ENCODE measurements at places on chromosomes 2 and 18.

- no peak for DNase-seq
These were observed 79.8 kb upstream of the LRPPRC start for GRCh38 chr2:44075541-44075940.

DNA sequence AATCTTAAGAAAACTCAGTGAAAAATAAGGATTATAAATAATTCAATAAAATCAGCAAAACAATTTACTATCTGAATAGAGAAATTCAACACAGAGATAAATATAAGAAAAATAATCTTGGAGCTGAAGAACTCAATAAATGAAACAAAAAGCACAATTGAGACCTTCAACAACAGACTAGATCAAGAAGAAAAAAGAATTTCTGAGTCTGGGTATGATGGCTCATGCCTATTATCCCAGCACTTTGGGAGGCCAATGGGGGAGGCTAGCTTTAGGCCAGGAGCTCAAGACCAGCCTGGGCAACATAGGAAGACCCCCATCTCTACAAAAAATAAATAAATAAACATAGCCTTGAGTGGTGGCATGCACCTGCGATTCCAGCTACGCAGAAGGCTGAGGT lies 1295.7 kb upstream of the NRXN1 start:
- DNase-seq = no peak

GRCh38 chr2:3361518-3362389 lies 15.9 kb downstream of the EIPR1 start:
- no peak for DNase-seq

- DNase-seq = no peak
These were observed 110.2 kb upstream of the THOC1 start for GRCh38 chr18:378079-378478.

- peak; percentile 32 for DNase-seq
These were observed 330.6 kb upstream of the PIK3C3 start for GRCh38 chr18:41624460-41624859.

DNA sequence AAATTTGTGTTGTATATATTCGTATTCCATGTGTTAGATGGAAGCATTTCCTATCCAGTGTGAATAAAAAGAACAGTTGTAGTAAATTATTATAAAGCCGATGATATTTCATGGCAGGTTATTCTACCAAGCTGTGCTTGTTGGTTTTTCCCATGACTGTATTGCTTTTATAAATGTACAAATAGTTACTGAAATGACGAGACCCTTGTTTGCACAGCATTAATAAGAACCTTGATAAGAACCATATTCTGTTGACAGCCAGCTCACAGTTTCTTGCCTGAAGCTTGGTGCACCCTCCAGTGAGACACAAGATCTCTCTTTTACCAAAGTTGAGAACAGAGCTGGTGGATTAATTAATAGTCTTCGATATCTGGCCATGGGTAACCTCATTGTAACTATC lies 138.8 kb downstream of the GFPT1 start:
- DNase-seq = no peak

DNA sequence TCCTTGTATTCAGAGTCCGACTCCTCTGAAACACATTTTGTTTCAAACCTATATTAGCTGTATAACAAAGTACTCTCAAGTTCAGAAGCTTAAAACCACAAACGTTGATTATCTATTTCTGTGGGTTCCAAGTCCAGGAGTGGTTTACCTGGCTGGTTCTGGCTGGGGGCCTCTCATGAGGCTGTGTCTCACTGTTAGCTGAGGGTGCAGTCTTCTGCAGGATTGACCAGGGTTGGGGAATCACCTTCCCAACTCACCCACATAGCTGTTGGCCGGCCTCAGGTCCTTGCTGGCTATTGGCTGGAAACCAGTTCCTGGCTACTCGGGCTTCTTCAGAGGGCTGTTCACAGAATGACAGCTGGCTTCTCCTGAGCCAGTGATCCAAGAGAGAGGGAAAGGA lies 18.0 kb upstream of the ATIC start:
- no peak for DNase-seq

DNA sequence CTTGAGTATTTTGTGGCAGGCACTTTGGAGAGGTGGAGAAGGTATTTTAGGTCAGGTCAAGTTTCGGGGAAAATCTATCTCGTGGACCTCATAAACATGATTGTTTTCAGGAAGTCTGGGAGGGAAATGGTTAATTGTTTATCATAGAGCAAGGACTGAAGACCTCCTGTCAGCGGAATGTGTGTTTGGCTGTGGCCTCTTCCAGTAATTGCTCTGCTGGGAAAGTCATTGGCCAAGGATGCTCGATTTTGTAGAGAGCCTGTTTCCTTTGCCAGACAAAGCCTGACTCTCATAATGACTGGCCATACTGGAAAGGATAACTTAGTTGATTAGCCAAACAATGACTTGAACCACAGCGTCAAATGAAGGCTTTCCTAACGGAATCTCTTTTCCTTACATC lies 30.0 kb downstream of the IL1R2 start:
- no peak for DNase-seq

- DNase-seq = no peak
These were observed 106.7 kb downstream of the MYO1B start for GRCh38 chr2:191351921-191352320.

DNA sequence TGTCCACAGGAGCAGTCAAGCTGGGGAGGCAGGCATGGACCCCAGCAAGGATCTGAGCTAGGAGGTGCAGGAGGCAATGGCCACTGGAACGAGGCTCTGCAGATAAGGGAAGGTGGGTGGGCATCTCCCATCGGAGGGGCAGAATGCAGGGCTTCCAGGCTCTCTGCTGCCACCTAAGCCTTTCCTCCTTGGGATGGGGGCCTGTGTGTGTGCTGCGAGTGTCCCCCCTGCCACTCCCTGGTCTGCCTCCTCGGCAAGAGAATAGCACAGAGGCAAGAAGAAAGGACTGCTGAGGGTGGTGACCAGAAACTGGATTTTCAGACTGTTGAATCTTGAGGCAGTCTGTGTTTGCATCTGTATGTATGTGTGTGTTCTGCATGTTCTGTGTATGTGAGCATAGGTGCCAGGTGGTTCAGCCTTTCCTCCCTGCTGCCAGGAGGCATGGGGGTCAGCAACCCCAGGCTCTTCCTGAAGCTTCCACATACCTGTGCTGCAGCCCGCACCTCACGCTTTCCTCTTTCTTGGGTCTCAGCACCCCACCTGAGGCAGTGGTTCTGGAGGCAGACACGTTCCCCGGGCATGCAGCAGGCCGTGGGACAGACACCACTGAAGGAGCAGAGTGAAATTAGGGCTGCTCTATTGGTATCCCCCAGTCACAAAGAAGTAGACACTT lies 86.7 kb downstream of the EPAS1 start:
- DNase-seq = no peak

- DNase-seq = no peak
These were observed 419.8 kb upstream of the TRIB2 start for GRCh38 chr2:12296915-12297314.

- no peak for DNase-seq
These were observed 215.0 kb downstream of the SUCLG1 start for GRCh38 chr2:84243788-84244733.

GRCh38 chr2:200311139-200311538 lies 4.6 kb downstream of the SPATS2L start:
- no peak for DNase-seq

GRCh38 chr2:45233301-45233700 lies 224.0 kb upstream of the SIX2 start:
- no peak for DNase-seq

- no peak for DNase-seq
These were observed 12.8 kb upstream of the NEU4 start for GRCh38 chr2:241796209-241796608.

DNA sequence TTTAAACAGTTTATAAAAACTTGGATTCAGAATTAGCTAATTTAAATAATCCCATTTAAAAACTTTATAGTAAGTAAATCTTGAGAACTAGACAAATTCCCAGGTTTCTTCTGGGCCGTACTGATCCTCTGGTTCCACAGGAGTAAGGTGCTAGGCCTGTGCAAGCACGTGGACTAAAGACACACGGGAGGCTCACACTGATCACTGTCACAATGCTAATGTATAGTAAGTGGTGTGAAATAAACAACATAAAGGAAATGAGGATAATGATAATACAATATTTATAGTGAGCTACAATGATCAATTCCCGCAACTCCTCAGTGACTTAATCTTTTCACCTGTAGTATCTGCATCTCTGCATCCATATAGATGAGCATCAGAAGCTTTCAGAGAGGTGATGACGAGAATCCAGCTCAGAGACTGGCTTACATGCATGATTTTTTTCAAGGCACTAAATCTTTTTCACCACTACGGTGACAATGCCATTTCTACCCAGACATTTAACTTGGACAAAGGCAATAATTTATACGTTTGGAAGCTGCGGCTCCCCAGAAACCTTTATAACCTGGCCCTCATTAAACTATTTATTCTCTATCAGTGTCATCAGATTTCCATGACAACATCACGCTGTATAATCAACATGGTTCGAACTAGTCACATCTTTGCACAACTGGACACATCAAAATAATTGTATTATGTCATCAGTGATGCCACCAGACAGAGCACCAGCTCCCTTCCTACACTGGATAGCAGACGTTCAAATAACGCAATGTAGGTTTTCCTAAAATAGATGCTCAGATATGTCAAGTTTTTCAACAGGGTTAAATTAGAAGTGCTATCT lies 196.2 kb downstream of the ZNF385B start:
- DNase-seq = no peak

GRCh38 chr18:64332835-64333234 lies 183.9 kb upstream of the LINC00305 start:
- DNase-seq = no peak

DNA sequence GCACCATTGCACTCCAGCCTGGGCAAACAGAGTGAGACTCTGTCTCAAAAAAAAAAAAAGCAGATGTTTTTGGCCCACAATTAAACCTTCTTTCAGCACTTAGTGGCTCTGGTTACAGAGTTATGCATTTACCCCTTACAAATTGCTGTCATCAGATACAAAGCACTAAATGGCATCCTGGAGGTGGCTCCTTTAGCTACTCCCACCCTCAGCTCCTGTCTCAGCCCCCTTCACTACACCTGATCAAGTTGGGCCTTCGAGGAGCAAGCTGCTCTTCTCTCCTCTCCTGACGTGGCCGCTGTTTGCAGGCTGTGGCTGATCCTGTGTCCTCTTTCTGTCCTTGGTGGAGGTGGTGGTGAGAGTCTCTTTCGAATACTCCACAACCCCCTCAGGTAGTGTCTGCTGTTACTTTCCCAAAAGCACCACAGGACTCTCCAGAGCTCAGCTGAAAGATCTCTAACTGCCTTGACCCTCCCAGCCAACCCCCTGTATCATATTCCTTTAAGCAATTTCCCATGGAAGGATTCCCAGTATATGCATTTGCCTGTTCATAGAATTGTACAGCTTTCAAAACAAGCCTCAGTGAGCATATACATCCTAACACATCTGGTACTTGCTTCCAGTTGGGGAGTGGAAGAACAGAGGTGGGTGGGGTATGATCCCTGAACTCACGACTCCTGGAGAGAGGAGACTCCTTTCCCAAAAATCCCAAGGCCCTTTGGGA lies 285.9 kb downstream of the CLIP4 start:
- no peak for DNase-seq

DNA sequence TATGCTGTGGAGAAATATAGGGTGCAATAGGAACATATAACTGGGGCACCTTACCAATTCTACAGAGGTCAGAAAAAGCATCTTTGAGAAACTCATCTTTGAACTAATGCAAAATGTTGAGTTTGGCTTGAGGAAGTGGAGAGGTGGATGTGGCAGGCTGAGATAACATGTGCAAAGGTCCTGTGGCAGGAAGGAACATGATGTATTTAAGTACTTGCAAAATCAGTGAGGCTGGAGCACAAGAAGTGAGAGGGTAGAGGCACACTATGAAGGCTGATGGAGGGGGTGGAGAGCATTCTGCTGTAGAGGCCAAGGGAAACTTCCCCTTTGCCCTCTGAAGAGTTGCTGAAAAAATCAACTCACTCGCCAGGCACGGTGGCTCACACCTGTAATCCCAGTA lies 14.7 kb upstream of the RAB1A start:
- no peak for DNase-seq

DNA sequence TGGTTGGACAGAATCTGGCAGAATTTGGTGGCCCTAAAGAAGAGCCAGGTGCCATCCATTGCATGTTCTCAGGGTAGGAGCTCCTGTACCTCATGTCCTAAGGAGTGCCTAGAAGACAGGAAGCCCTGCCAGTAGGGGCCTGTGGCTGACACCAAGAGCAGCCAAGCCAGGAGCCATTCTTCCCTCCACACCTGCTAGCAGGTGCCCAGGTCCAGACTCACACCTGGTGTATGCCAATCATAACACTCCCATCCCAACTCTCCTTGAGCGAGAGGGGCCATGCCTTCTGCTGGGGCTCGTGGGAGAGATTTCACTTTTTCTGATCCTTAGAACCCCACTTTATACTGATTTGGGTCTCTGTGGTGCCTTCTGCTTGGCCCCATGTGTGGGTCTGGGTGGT lies 26.5 kb upstream of the TMEM37 start:
- DNase-seq = no peak

DNA sequence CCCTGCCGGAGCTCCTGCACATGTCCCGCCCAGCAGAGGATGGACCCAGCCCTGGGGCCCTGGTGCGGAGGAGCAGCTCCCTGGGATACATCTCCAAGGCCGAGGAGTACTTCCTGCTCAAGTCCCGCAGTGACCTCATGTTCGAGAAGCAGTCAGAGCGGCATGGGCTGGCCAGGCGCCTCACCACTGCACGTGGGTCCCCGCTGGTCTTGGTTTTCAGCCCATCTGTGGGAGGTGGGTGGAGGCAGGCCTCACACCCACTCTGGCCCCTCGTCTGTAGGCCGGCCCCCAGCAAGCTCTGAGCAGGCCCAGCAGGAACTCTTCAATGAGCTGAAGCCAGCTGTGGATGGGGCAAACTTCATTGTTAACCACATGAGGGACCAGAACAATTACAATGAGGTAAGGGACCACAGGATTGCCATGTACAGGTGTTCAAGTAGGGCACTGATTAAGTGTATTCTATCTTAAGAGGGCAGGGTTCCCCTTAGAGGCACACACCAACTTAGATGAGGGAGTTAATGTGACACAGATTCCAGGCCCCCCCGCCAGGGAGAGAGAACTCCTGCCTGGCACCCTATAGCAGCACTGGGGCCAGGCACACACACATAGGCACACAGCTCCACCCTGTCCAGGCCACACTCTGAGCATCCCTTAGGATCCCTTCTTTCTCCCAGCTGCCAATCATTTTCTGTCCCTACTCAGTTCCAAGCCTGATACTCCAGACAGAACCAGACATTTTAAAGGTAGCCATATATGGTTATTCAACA lies 5.4 kb upstream of the CHRNG start:
- DNase-seq = no peak

Measured in HT1080 (cell line).